ENCODE measurements at places on chromosomes 3 and 15. TPM values are rescaled to one million over a fixed set of nuclear protein-coding genes. Genes with fewer than 3 reads are reported as not detected.

The TNFAIP8L3 gene
- total RNA-seq: not detected

DNA sequence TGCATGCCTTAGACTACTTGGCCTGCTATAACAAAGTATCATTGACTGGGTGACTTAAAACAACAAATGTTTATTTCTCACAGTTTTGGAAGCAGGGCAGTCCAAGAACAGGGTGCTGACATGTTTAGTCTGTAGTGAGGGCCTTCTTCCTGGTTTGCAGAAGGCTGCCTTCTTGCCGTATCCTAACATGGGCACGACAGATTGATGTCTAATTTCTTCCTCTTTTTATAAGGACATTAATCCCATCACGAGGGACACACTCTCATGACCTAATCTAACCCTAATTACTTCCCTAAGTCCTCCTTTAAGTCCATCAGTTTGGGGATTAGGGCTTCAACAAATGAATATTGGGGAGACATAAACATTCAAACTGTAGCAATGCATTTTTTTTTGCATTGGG lies 10.9 kb upstream of the GOLGA8B start:
- no peak for DNase-seq

The ARRDC4 gene
- 3.5 TPM for total RNA-seq

- no peak for DNase-seq
Measured at GRCh38 chr15:96544162-96544756, 213.8 kb downstream of the NR2F2 start.

DNA sequence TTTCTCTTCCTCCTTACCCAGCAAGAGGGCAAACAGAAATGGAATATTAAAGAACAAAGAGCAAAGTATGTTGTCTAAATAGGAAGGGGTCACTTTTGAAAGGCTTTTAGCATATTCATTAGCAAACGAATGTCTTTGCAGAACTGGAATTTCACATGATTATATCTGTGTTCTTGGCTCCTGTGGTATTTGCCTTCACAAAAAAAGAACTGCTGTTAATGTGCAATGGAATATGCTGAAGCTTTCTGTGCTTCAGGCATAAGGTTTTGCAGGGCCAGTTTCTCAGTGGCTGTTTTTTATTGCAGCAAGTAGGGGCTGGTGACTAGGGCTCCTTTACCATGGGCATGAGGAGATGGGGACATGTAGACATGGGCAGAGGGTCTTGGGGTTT lies 173.4 kb downstream of the USP13 start:
- no peak for DNase-seq

The CCR2 gene
- 0.99 TPM for total RNA-seq

The MED12L gene
- 0.39 TPM for total RNA-seq

- DNase-seq: no peak
Measured at GRCh38 chr15:29043736-29044502, 158.1 kb downstream of the APBA2 start.

The ST3GAL6 gene
- total RNA-seq: 0.44 TPM

DNA sequence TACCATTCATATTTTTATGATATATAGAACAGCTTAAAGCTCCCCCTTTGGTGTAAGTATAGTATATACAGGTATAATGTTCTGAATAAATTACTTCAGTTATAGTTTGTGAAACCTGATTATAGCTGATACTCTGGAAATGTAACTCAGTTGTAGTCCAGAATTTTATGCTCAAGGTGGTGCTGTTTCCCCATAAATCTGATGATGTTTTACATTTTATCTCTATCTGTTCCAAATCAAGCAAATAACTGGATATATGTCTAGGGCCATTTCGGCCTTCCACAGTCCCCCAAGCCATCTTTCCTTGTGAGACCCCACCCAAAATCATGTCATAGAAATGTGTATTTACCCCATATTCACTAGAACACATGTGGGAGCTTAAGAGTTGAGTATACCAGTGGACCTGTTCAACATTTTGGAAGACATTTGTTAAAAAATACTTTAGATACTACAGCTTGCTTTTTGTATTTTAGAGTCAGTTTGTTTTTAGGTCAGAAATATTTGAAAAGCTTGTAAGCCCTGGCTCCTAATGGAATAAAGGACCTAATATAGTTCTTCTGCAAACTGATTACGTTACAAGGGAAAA lies 107.1 kb downstream of the ATG7 start:
- DNase-seq: peak; percentile 64

- no peak for DNase-seq
Measured at GRCh38 chr3:176055836-176056235, 1141.4 kb downstream of the TBL1XR1 start.

DNA sequence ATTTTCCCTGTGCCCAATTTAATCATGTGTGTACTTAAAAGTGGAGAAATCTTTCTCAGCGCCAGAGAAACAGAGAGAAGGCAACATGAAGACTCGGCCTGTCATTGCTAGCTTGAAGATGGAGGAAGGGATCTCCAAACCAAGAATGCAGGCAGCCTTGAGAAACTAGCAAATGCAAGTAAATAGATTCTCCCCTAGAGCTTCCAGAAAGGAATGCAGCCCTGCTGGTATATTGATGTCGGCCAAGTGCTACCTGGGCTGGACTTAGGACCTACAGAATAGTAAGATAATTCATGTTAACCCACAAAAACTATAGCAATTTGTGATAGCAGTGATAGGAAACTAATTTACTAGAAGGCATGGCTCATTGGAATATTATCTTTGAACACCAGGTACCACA lies 150.9 kb upstream of the ABI3BP start:
- DNase-seq: no peak

The LYSMD2 gene
- 17.4 TPM for total RNA-seq

DNA sequence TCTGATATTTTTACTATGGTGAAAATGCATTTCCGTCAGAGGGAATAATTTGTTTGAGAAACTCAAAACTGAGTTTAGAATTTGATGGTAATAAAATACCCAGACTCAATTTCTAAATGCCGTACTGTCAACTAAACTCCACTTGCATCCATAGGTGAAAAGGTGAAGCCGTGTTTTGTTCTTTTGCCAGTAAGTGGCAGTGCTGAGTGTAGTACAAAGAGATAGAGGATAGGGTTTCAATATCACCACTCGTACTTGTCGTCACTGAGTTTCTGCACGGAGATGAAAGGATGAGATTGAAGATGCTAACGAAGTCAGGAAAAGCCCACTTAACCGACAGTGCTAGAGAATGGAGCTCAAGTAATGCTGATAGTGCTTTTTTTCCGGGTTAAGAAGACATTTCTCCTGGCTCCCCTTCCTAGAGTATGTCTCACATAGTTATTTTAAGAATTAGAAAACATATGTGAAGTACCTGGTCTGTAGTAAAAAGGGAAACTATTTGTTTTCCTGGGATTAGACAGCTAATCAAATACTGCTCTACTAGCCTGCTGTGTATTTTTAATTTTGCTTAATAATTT lies 345.1 kb downstream of the IL5RA start:
- no peak for DNase-seq

The NEK10 gene
- 0.61 TPM for total RNA-seq

All from CD4-positive, alpha-beta T cell (primary cell).